Stimulated activated CD8-positive, alpha-beta memory T cell treated with anti-CD3 and anti-CD28 coated beads, Interleukin-4, amount 100 ng/mL, for 48 hours (primary cell): ENCODE measurements at places on chromosomes 2 and 18.

DNA sequence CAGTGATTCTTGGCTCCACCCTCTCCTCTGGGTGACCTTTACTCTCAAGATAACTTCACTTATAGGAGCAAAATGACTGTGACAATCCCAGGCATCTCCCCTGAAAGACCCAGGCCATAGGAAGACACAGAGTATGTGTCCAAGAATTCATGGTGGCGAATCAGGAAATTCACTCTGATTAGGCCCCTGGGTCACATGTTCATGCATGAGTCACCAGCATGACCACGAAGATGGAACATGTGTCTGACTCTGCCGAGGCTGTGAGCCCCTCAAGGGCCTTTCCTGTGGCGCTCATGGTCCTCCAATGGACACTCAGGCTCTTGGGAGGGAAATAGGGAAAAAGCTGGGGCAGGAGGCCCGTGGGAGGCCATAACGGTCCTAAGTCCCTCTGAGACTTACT, 74.0 kb upstream of the TEX51 start:
- DNase-seq: no peak

DNA sequence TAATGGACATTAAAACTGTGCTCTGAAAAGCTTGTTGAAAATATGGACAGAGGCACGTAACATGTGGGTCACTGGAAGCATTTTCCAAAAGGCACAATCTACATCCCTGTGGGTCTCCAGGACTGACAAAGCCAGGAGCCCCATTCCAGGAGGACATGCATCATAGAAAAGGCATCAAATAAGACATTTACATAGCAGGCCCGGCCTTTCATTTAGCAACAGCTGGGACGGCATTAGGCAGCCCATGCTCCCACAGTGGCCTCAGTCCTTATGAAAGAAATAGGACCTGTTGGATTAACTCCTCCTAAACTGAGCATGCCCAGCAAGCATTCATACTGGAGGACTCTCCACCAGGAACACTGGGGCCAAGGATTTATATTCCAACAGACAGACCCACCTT, 72.2 kb downstream of the TWIST2 start:
- no peak for DNase-seq

GRCh38 chr2:120421126-120421829, 75.3 kb downstream of the INHBB start:
- peak; percentile 9 for DNase-seq

- DNase-seq: no peak
Observed at GRCh38 chr2:121558329-121558728, 27.6 kb downstream of the RNU4ATAC start.

- DNase-seq: no peak
Observed at GRCh38 chr2:8821276-8822217, 15.9 kb downstream of the KIDINS220 start.

DNA sequence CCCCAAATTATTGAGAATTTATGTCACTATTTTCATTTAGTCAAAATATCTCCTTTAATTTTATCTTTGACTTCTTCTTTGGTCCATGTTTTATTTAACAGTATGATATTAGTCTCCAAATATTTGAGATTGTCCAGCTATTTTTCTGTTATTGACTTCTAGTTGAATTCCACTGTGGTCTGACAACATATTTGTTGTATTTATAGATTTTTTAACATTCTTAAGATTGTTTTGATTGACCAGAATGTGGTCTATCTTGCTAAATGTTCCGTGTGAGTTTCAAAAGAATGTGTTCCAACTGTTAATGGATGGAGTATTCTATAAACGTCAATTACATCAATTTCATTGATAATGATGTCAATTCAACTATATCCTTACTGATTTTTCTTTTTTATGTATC, 1452.1 kb downstream of the SUCLG1 start:
- DNase-seq: no peak

GRCh38 chr18:43868497-43868995, 591.3 kb upstream of the SYT4 start:
- no peak for DNase-seq

DNA sequence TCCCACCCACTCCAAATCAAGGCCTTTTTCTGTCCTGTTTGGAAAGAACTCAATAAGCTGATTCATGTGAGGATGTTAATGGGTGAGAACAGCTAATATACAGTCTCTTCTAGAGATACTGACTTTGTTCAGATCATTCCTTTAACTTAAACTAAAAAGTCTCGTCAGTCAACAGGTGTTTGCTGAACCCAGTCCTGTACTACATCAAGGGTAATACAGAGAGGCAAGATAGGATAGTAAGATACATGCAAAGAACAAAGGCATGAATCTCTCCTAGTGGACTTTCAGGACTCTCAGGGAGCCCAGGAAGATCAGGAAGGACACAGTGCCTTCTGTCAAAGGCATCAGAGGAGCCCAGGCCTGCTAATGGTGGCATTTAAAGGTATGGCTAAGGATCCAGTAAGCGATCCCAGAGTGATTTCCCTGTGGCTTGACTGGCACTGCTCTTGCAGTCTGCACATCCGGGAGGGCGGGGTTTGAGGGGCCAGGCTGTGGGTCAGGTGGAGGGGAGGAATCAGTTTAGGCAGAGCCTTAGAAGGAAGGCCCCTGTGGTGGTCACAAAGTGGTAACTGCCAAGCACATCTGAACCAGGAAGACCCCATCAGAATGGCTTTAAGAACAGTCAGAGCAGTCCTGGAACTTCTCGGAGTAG, 54.0 kb downstream of the EPAS1 start:
- peak; percentile 58 for DNase-seq

DNA sequence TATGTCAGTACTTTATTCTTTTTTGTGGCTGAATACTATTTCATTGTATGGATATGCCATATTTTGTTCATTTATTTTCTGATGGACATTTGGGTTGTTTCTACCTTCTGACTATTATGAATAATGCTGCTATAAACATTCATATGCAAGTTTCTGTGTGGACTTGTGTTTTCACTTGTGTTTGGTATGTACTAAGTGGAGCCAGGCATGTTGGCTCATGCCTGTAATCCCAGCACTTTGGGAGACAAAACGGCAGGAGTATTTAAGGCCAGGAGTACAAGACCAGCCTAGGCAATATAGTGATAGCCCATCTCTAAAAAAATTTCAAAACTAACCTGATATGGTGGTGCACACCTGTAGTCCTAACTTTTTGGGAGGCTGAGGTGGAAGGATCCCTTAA, 23.3 kb downstream of the MARCHF7 start:
- no peak for DNase-seq

DNA sequence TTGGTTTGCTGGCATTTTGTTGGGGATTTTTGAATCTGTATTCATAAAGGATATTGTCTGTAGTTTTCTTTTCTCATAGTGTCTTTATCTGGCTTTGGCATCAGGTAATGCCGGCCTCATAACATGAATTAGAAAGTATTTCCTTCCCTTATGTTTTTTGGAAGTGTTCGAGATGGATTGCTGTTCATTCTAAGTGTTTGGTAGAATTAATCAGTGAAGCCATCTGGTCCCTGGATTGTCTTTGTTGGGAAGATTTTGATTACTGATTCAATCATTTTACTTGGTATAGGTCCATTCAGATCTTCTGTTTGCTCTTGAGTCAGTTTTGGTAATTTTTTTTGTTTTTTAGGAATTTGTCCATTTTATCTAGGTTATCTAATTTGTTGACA, 22.3 kb downstream of the KIAA1328 start:
- no peak for DNase-seq

DNA sequence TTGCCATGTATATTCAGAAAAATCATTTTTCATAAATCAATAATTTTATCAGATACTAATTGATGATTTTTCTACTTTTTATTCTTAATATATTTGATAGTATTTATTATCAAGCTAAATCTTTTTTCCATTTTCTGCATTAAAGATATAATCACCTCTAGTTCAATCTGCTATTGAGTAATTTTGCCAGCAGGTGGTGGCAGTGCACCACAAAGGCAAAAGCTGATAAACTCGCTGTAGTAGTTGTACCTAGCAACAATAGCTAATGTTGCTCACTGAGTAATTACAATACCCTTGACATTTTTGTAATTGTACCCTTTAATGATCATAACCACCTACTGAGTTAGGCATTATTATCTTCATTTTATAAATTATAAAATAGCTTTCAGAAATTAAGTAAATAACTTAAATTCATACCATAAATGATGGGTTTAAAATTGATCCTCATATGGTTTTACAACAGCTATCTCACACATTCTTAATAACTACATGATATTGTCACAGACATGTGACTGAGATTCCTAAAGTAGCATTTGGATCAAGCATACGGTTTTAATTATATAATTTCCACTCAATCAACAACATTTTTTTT, 52.0 kb upstream of the CALCRL start:
- DNase-seq: peak; percentile 60

GRCh38 chr2:234994438-234995321, 42.9 kb downstream of the SH3BP4 start:
- DNase-seq: no peak

DNA sequence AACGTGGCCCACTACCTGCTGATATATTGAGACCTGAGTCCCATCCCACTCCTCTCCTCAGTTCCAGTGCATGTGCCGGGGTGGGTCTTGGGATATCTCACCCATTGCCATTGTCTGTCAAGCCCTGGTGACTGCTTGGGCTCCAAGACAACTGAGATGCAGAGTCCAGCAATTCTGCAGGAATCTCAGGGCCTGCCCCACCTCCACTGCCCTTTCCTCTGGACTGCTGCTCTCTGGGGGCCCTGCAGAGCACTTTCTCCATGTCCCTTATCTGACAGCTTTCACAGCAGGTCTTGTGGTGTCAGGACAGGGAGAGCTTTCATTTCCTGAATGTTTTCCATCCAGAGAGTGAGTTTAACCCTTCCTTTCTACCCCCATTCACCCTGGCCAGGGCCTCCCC, 152.9 kb downstream of the ARL4C start:
- DNase-seq: no peak

- no peak for DNase-seq
Observed at GRCh38 chr18:48077291-48077690, 146.8 kb upstream of the SMAD2 start.

DNA sequence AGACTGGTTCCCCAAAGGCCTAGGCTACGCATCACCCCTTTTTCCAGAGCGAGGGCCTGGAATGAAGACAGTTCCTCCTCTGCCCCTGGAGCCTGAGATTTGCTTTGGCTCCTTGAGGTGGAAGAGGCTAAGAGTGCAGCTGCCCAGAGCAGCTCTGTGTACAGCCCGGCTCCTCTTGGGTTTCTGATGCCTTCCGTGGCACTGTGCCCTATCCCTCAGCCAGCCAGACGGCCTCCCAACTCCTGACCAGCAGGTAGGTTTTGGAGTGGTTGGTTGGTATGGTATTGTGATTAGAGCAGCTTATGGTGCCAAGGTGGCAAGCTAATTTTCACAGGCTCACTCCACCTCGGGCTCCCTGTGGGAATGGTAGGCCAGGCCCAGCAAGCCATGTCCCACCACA, 112.2 kb downstream of the TANC1 start:
- DNase-seq: no peak

DNA sequence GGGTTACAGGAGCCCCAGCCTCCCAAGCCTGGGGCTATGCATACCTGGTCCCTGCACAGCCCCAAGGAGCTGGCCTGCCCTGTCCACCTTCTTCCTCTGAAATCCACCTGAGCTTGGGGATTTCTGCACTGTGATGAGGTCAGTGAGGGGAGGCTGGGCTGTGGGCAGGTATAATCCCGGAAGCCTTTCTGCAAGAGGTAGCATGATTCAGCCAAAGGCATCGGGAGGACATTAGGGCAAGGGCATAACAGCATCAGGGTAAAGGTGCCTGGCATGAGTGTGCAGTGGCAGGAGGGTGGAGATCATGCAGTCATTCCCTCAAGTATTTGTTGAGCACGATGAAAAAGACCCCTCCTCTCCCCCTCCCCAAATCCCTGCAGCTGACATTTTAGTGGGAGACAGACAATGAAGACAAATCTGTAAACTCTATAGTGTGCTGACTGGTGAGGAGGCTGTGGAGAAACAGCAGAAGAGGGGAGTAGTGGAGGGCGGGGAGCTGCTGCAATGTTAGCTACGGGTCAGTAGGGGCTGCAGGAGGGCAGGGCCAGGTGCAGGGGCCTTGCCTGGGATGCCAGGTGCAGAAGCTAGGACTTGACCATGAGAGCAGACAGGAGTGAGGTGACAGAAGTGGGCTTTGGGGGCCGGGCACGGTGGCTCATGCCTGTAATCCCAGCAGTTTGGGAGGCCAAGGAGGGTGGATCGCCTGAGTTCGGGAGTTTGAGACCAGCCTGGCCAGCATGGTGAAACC, 18.7 kb downstream of the ZFP36L2 start:
- no peak for DNase-seq

DNA sequence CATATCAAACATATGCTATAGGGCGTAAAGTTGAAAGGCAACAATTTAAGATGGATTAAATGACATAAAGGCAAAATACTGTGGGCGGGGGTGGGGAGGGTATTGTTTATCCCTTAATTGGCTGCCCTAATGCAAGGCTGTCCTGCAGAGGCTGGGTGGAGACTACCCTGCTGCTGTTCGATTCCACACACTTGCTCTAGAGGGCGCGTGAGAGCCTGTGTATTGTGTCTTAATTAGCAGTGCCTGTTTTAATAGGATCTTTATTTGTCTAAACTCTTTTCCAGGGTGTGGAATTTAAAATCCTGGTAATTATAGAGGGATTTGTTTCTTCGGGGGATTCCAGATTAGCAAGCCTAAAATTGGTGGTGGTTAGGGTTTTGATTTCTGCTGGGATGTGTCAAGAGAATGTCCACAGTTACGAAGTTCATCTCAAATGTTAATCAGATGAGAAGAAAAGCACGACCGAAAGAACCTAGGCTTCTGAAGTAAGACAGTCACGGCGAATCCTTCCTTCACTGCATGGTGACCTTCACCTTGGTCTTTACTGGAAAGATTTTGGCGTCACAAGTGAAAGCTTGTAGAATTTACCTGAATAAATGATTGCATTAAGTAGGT, 103.5 kb upstream of the MAP3K20 start:
- peak; percentile 62 for DNase-seq

DNA sequence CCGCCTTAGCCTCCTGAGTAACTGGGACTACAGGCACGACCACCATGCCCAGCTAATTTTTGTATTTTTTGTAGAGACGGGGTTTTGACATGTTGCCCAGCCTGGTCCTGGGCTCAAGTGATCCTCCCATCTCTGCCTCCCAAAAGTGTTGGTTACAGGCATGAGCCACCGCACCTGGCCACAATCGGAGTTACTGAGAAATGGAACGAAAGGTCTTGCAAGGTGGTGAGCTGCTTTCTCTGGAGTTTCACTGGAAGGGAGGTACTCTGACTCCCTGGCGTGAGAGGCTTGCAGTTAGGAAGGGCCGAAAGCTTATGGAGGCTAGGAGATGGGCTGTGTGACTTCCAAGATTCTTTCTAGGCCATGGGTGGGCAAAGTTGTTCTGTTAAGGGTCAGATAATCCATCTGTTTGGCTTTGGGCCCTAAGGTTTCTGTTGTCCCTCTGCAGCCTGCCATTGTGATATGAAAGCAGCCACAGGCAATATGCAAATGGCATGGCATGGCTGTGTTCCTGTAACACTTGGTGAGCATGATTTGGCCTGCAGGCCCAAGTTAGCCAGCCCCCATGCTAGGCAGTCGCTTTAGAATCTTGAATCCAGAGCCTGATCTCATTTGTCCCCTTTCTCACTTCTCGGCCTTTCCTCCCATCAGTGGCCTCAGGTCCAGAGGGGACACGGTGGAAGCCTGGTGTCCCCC, 7.9 kb downstream of the EFHD1 start:
- no peak for DNase-seq

DNA sequence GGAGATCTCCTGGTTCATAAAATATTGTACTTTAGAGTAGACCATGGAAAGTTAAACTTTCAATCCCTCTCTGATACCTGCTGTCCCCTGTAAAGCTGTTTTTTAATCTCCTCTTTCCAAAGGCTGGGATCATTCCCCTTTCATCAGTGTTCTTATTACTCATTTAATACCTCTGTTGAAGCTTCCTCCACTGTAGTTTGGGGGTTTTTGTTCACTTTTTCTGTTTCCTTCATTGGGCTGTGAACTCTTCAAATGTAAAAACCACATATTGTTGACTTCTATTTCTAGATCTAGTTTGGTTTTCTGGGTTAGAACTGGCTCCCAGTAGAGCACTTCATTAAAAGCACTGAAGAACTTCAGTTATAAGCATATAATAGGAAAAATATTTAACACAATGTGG, 598.1 kb downstream of the RNF144A start:
- no peak for DNase-seq
